Endodermal cell (in vitro differentiated cells): ENCODE measurements at places on chromosomes 4 and X. TPM values are rescaled to one million over a fixed set of nuclear protein-coding genes. Genes with fewer than 3 reads are reported as not detected.

Gene PNMA5
- 0.25 to 0.29 TPM in 2 of 3 replicates, not detected in the other for total RNA-seq

Gene PDE5A
- total RNA-seq, result 29.4 and 36.3 TPM in 2 replicates

Gene TRAM1L1
- total RNA-seq, result 3.4 to 5.0 TPM (median 4.3 TPM) in 3 replicates

Gene ASB9
- 0.20 TPM in 1 of 3 replicates, not detected in the others for total RNA-seq

Gene ODAPH
- not detected in 2 replicates for total RNA-seq
